ENCODE measurements at places on chromosomes 4 and X.

GRCh38 chrX:154495472-154495922, 5.1 kb upstream of the SLC10A3 start:
- DNase-seq = no peak

DNA sequence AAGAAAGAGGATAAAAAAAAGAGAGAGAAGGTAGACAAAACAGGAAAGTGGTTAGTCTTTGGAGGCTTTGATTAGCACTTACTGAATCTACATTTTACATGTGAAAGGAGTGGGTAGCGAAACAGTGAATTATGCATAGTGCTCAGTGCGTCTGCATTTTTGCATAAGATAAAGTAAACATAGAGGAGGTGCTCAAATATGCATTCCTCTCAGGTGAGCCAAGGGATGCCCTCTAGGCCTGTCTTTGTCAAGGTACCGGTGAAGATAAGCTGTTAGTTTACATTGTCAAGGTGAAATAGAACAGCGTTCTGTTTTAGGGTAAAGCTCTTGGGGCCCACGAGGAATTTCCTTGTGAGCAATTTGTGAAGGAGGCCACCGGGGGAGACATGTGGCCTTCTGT, 260.6 kb downstream of the TRIML1 start:
- DNase-seq = no peak

GRCh38 chr4:48130100-48130499, 4.0 kb downstream of the TXK start:
- DNase-seq = no peak

GRCh38 chr4:140400111-140400510, 26.7 kb downstream of the SCOC start:
- DNase-seq = no peak

DNA sequence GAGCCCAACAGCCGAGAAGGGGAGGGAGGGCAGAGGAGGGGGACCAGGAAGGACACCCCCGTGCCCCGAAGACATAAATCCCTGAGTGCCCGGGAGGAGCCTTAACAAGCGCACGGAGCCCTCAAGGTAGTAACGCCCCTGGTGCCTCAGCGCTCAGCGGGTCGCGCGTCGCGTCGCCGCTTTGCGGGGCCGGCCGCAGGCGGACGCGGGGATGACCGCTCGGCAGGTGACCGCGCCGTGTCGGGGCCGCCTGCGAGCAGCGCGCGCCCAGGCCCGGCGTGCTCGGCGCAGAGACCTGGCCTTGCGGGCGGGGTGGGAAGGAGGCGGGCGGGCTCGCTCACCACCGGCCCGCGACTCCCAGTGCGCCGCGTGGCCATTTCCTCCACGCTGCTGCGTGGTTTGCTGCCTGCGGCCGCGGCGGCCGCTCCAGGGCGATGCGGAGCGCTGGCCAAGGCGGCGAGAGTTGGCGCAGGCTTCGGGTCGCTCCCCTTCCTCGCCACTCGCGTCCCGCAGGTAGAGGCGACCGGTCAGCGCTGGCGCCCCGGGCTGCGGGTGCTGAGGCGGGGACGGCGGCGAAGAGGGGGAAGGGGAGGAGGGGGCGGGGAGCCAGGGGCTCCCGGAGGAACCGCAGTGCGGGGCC, 632 bp downstream of the CCSER1 start:
- DNase-seq = no peak

DNA sequence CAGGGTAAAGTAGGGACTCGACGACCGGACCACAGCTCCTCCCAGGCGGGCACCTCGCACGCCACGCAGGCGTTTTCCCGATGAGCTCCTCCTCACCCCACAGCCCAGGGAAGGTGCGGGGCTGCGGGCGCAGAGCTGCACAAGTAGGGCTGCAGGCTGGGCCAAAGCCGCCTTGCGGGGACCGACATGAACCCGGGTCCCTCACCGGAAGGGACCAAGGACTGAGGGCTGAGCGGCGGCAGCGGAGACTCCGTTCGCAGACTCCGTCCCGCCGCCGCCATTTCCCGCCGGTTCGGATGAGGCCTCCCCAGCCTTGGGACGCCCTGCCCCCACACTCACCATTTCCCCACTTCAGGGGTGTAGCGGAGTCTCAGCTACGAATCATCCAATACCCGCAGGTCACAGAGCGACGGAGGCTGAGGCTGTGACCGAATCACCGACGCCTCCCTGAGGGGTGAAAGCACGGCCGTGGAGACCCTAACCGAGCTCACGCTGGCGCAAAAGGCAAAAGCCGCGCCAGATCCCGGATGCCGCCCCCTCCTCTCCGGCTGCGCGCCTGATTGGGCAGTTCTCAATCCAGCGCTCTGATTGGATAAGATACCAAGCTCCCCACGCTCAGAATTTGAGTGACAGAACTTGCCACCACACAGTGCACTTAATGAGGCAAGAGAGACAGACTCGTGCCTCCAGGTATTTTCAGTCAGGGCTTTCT, at the start of gene ZNF732:
Gene ZNF732, minus strand, starts transcription at position 506 of the 712 bp plus-strand sequence. Its CDS starts 164 bp downstream, at position 342.
- DNase-seq = no peak

DNA sequence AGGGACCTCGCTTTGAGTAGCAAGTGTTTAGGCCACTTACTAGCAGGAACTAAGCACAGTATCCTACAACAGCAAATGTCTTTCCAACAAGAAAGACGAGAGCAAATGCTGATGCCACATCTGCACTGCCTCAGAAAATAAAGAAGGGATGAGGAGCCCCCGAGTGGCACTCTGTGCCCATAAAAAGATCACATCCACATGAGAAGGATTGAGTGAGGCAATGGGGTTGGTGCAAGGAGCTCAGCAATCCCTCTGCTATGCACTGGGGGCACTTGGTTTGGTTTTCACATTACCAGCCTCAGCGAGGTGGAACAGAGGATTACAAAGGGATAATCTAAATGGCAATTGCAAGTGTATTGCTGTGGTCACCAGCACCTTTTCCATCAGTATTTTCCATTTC, 252.8 kb upstream of the SLC7A11 start:
- DNase-seq = no peak

DNA sequence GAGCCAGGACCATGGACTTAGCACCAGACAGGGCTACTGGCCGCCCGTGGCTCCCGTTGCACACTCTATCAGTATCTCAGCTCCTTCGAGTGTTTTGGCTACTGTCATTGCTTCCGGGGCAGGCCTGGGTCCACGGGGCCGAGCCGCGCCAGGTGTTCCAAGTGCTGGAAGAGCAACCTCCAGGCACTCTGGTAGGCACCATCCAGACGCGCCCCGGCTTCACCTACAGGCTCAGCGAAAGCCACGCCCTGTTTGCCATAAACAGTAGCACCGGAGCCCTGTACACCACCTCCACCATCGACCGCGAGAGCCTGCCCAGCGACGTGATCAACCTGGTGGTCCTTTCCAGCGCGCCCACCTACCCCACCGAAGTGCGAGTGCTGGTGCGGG, 1.6 kb downstream of the FAT4 start:
- DNase-seq = no peak

- DNase-seq = no peak
Measured at GRCh38 chrX:3076416-3076991, 35.2 kb downstream of the ARSF start.

GRCh38 chr4:185578284-185578683, 43.0 kb upstream of the PDLIM3 start:
- no peak for DNase-seq

DNA sequence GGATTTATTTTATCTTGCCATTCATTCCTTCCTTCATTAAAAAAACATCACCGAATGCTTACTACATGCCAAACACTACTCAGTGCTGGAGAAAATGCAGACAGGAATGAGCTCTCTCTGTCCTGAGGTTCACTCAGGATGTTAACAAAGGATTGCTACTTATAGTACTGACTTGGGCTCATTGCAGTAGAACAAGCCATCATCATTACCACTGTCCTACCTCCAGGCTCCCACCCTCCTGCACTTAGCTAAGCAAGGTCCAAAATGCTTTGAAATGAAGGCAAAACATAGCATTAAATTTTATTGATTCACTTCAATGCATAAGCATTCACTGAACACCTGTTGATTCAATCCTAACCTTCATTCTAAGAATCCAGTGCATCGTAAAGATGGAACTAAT, 159.8 kb upstream of the RADX start:
- DNase-seq = no peak

- DNase-seq = peak; percentile 14
Measured at GRCh38 chrX:46704767-46705386, 54.0 kb downstream of the SLC9A7 start.

GRCh38 chr4:104616401-104616820, 121.7 kb upstream of the CXXC4 start:
- DNase-seq = no peak

GRCh38 chr4:6773616-6774540, 8.6 kb upstream of the KIAA0232 start:
- no peak for DNase-seq

DNA sequence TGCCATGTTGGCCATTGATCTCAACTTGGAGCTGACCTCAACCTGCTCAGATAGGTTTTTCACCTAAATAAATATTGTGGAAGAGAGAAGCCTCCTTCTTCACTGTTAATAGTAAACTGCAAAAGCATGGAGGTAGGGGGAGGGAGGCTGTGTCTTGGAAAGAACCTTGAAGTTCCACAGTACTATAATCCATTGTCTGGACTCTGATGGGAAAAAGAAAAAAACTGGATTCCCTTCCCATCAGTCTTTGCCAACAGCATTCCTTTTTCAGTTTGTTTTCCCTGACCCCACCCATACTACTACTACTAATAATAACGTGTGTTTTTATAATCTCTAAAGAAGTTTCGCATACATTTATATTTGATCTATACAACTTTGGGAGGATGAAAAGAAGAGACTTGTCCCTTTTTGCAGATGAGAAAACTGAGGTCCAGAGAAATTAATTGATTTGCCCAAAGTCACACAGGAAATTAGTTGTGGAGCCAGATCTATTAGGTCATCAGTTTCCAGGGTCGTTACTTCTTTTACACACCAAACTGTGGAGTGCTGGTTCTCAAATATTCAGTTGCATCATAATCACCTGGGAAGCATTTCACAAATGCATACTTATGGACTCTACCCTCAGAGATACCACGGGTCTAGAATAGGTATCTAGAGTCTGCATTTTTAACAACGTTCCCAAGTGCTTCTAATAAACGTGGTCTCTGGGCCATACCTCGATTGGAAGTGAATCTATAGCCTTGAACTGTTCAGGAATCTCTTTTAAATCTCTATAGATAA, 59.1 kb downstream of the LUZP4 start:
- no peak for DNase-seq

DNA sequence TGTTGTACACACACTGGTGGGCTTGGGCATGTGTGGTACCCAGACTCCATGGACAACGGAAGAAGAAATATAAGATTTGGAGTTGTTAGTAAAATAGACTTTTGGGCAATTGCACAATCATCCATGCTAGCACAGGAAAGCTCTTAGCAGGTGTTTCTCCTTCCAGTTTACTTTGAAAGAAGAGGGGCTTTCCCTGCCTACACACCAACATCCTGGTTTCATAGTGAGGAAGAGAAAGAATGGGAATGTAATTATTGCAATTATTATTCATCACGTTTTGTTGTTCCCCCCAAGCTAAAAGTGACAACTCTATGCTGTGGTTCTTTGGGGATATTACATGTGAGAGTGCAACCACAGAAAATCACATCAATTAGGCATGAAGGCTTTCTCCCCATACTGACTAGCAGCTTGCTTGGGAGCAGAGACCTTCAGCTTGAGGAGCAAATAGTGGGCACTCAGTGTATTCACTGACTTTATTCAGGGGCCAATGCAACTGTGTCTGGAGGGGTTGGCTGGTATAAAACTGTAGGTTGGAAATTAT, 57.2 kb upstream of the PUDP start:
- no peak for DNase-seq

DNA sequence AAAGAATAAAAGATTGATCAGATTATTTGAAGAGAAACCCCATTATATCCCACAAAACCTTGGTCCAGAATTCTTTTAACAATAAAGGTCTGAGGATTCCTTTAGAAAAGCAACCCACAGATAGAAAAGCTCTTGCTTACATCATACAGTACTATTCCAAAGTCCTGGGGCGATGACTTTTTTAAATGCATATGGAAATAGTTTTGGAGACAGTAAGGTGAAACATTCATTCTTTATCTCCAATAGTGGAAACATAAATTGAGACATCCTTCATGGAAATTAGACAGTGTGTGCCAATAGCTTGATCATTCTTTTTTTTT, 85.7 kb upstream of the UCP1 start:
- DNase-seq = no peak

DNA sequence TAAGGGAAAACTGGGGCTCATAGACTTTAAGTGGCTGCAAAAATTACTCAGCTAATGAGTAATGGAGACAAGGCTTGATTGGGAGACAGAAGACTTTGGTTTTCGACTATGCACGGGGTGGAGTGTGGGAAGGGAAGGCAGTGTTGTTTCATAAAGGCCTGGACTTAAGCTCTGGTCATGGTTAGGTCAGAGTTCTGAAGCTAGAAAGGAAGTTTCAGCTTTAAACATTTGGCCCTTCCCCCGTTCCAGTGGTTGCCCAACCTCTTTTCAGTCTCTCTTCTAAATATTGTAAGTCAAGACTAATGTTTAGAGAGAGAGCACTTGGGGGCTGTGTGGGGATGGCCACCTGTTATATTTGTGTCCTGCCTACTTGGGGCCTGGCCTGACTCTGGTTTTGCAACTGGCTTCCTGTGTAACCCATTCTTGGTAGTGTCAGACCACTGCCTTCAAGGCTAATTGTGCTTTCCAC, 21.0 kb downstream of the MSN start:
- DNase-seq = no peak

DNA sequence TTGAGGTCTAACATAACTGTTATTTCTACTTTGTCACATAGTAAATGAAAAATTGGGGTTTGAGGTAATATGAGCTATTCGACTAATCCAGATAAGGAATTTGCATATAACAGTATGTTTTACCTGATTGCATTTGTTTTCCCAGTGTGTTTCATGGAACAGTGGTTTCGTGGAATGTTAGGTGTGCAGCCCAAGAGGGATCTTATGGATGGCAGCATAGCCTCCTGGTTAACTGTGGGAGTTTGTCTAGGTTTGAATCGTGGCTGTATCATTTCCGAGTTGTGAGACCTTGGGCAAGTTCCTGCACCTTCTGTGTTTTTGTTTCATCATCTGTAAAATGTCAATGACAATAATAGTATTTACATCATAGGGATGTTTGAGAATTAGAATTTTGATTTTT, 7.9 kb downstream of the BMPR1B start:
- DNase-seq = no peak

DNA sequence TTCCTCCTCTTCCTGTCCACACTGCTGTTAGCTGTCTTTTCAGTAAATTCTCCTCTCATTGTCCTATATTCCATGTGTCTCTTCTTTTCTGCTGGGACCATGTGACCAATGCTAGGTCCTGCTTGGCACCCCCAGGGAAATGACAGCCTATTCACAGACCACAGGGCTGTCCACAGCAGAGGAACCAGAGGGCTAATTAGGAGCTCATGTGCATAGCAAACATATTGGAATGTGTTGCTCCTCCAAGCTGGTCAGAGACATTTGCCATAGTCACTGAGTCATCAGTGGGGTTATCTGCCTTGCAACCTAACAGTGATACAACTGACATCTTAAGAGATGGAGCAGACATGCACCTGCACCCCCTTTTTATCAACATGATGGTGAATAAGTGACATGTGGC, 67.9 kb upstream of the PUDP start:
- DNase-seq = no peak

- DNase-seq = no peak
Measured at GRCh38 chr4:3010998-3011397, 47.6 kb downstream of the GRK4 start.

Measured in activated CD4-positive, alpha-beta T cell treated with anti-CD3 and anti-CD28 coated beads, Interleukin-2, amount 50 U/mL, for 24 hours (primary cell).